Spleen (tissue), 13 donors: ENCODE measurements at places on chromosomes 4 and X.
A peak's percentile ranks its signal among the peaks of the same experiment; 100 is the strongest.

GRCh38 chr4:163171590-163171989, 4.9 kb upstream of the NAF1 start:
- no peak for DNase-seq

GRCh38 chr4:133124746-133125145, 24.3 kb upstream of the PCDH10 start:
- no peak for DNase-seq

DNA sequence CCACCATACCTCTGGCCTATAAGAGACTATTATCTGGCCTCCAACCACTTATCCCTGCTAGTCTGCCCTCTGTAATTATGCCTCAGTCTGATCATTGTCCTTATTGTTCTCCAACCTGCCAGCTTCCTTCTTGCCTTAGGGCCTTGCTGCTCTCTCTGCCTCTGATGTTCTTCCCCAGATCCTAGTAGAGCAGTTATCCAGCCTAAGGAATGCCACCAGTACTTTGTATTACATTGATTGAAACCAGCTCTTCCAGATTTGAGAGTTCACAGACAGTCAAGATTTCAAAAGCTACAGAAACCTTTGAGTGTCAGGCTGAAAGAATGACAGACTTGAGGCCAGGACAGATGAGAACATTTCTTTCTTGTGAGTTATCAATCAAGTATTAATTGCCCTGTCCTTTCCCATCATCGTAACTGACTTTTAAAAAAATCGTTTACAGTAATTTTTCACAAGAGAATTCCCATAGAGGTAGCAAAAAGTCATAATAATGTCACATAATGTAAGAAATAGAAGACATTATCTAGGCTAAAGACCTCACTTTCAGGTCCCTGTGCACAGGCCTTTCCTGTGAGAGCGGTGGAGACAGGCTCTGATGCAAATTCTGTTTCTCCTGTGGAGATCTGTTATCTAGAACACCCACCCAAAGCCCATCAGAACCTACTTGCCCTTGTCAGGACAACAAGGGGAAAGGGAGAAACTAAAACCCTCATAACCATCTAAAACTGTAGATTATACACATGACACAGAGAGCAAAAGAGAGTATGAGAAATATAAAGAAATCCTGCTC, 64.1 kb upstream of the GUCY1A1 start:
- no peak for DNase-seq

DNA sequence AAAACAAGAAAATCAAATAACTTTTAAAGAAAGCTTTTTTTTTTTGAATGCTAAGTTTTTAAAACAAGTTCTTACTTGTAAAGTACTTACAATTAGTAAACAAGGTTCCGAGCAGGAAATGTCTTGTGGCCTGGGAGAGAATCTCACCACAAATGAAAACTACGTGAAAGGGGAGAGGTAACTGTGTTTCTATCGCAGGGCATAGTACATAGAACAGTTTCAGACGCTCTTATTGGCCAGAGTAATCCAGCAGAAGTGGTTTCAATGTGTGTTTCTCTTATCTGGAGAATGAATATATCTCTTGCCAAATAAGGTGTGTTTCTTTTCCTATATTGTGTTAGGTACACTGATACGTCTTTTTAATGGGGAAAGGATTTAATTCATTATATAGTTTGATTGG, at the start of gene PLAC8:
Gene PLAC8 (minus strand): TSS at position 154 of the 400 bp plus-strand sequence. CDS start 6,808 bp downstream, outside the sequence.
- DNase-seq: no peak

DNA sequence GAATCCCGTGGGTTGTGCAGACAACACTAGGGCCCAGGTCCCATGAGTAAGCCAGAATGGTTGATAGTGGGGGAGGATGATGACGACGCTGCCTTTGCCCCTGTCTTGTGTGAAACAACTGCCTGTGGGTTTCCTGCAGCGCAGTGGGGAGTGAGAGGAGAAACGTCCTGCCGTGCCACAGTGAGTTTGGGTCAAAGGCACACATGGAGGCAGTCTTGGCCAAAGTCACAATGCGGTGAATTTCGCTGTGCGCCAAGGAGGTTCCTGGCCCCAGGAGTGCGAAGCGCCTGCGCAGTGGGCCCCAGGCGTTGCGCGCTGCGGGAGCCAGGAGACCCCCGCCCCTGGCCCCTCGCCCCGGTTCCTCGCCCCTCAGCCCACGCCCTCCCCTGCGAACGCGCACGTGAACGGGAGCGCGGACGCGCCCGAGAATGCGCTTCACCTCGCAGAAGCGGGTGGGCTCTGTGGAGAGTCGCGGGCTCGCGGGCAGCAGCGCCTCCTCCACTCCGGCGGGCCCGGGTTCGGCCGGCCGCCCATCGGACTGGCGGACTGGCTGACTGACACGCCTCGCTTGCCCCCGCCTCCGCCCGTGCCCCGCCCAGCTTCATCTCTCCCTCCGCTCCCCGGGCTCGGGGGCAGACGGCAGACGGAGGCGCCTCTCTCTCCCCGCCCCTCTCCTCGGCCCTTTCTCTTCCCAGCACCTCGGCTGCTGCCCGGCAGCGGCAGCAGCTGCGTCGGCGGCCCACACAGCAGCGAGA, at the start of gene NUDT10:
Gene NUDT10 (plus strand): TSS at position 635 of the 755 bp plus-strand sequence. CDS start 144 bp downstream, outside the sequence.
- peak; percentile 79 for DNase-seq

- no peak for DNase-seq
These were observed 172.3 kb downstream of the SPRY1 start for GRCh38 chr4:123568936-123569335.

- DNase-seq: no peak
These were observed 82.8 kb downstream of the PHOX2B start for GRCh38 chr4:41665636-41666207.

DNA sequence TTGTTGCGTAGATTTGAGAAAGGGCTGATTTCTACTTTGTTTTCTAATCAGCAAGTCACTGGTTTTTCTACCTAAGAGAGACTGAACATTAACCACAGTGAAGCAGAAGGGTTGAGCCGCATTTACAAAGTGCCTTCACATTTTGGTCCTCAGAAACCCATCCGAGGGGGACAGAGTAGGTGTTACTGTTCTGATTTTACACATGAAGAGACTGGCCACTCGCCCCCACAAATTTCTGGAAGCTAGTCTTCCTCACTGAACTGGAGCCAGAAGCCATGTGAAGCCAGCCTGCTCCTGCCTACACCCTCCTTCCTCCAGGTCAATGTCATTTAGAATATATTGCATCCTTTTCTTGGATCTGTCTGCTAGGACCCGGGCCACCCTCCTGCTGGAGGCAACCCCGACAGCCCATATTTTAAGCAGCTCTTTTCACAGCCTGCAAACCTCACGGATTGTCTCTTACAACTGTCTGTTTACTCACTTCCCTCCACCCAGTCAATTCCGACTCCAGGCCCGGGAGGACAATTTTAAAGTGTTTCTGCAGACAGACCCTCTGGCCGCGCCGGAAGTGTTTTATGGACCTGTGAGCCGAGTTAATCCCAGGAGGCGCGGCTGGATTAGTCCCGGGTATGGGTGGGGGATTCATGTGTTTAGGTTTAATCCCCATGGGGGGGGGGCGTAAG, 73.2 kb upstream of the BCOR start:
- DNase-seq: no peak

DNA sequence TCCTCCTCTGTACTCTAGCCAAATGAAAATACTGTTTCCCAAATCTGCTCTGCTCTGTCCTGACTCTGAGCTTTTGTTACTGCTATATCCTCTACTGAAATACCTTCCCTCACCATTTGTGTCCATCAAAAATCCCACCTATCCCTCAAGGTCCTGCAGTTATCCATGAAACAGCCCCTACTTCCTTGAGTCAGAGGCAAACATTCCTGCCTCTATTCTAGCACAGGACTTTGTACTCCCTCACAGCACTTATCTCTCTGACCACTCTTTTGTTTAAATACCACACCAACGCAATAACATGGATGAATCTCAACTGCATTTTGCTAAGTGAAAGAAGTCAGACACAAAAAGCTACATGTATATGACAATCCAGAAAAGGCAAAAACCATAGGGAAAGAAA, 10.5 kb upstream of the RNF128 start:
- DNase-seq: no peak

DNA sequence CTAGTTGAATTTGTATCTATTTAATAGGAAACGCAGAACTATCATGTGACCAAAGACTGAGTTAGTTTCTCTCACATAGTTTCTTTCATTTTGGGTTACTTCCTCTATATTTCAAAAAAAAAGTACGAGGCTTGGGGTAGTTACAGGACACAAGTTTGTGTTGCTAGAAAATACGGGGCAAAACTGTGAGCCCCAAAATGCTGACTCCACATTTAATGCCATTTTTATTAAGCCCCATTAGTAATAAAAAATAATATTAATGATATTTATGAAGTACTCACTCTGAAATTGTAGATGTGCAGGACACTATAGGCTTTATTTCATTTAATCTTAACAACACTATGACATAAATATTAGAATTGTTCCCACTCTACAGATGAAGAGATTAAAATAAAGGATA, 268.6 kb downstream of the DTHD1 start:
- no peak for DNase-seq

DNA sequence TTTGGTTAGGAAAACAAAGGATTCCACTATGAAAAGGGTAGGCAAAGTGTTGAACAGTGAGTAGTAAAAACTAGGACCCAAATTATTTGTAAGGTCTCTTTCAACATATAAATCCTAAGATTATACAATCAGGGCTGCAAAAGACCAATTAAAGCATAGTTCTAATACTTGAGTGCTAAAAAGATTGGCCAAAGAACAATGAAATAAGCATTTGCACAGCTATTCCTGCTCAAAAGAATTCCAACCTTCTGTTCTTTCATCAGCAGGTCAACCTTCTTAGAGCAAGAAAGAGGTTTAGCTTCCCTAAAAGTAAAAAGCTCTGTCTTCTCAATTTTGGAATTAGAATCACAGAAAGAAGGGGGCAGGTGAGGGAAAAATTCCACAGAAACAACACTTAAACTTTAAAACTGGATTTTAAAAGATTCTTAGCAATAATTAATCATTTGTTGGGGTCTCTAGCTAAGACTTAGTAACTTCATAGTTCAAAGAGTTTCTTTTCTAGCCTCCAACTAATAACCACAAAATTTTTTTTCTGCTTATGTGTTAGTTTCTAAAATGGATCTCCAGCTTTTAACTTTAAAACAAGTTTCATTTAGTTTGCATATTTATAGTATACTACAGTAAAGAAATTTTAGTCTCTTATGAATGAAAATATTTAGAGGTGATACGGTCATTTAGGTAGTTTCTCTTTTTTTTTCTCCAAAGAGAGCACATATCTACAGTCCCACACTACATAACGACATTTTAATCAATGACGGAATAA, 16.3 kb downstream of the TSPAN5 start:
- DNase-seq: no peak

- peak; percentile 85 for DNase-seq
These were observed 56.7 kb downstream of the PRPS1 start for GRCh38 chrX:107684956-107685385.

DNA sequence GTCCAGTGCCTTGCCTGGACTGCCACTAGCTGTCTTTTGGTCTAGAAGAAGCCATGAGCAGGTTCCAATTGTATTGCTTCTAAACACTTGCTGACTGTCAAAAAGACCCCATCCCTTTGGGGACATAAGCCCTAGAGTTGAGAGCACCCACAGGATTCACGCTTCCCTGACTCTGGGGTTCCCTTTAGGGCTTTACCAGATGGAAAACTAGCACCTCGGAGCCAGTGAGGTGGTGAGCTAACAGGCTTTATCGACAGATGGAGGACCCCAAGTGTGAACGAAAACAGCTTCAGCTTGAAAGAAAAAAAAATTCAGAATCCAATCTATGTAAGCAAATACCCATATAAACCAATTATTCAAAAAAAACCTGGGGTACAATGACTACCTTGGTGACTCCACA, 90.8 kb downstream of the NAA11 start:
- DNase-seq: no peak

- DNase-seq: no peak
These were observed 45.6 kb downstream of the PDHA1 start for GRCh38 chrX:19389227-19389845.

- no peak for DNase-seq
These were observed 1226.6 kb upstream of the ADGRL3 start for GRCh38 chr4:59973492-59973891.

GRCh38 chrX:103212749-103213457, 2.0 kb upstream of the BEX4 start:
- DNase-seq: no peak

DNA sequence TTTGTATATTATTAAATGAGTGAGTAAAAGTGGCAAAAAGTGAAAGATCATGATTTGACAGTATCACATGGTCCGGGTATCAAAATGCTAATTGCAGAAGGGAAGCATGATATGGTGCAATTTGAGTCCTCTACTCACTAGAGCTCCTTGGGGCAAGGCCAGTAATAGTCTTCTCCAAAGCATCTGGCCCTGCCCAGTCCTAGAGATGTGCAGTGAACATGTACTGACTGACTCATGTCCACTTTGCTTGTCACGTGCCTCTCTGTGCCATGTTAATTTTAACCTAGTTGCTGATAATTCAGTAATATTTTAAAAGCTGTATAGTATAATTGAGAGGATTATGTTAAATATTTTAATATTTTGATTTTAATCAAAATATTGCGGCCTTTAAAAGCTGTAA, 54.6 kb upstream of the TENM3 start:
- DNase-seq: no peak

GRCh38 chrX:107826238-107827029, 768 bp downstream of the MID2 start:
- DNase-seq: peak; percentile 79

- no peak for DNase-seq
These were observed 36.4 kb upstream of the CLCN4 start for GRCh38 chrX:10120331-10120730.

- no peak for DNase-seq
These were observed 74.5 kb downstream of the DCLK2 start for GRCh38 chr4:150152766-150153165.

- DNase-seq: no peak
These were observed 1985.1 kb downstream of the C4orf33 start for GRCh38 chr4:131081069-131081468.

DNA sequence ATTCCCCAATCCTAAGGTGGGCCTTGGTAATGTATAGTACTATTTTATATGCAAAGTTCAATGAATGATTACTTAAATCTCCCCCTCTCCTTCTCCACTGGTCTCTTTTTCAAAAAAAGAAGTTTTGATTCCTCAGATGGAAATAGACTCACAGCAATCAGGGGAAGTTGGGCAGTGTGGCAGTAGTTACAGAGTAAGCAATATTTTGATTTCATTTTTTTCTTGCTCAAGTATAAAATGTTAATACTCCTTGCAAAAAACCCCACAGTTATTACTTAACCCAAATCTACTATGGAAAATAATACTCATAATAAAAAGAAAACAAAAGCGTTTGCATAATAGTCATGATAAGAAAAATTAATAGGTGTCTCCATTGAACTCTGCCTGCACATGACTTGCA, 56.9 kb upstream of the CXCL8 start:
- no peak for DNase-seq

DNA sequence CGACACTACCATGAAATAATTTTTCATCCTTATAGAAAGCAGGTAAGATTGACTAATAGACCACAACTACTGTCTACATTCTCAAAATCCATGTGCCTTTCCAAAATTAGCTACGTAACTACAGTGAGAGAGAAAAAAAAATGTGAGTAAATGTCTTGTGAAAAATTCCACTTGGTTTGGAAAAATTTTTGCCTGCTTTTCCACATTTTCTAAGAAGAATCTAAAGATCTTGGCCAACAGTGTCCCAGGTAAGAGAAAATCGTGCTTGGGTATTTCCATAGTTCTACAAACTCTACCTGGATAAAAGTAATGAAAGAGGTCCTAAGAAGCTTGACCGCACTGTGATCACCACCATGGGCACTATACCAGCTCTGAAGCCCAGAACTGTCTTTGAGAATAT, 1.4 kb upstream of the CLCN3 start:
- DNase-seq: no peak
